Colonic mucosa (tissue), 4 donors: ENCODE measurements at places on chromosomes 3 and 15. TPM values are rescaled to one million over a fixed set of nuclear protein-coding genes. Genes with fewer than 3 reads are reported as not detected.
A peak's percentile ranks its signal among the peaks of the same experiment; 100 is the strongest.

The RYR3 gene
- 0.17 TPM for total RNA-seq

The GNAT1 gene
- not detected for total RNA-seq

The SST gene
- 31.6 TPM for total RNA-seq

The ADAMTSL3 gene
- total RNA-seq: 4.8 TPM

The LINGO1 gene
- 1.1 TPM for total RNA-seq

The SERINC4 gene
- total RNA-seq: 0.21 TPM

The ATRIP gene
- 3.2 TPM for total RNA-seq

The CPN2 gene
- total RNA-seq: not detected

GRCh38 chr3:195188426-195188927 lies 82.5 kb downstream of the XXYLT1 start:
- no peak for DNase-seq

DNA sequence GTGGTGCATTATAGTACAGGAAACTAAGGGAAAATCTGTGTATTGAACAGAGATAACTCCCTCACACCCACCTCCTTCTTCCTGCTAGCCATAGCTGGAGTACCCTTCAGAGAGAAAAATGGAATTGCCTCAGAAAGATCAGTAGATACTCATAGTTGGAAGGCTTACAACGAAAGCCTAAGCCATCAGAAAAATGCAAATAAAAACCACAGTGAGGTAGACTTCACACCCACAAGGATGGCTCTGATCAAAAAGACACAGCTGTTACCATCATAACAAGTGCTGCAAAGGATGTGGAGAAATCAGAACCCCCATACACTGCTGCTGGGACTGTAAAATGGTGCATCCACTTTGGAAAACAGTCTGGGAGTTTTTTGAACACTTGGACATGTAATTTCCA lies 7.4 kb upstream of the DLG1 start:
- no peak for DNase-seq

GRCh38 chr15:66698318-66698961 lies 3.6 kb upstream of the SMAD6 start:
- peak; percentile 75 for DNase-seq

DNA sequence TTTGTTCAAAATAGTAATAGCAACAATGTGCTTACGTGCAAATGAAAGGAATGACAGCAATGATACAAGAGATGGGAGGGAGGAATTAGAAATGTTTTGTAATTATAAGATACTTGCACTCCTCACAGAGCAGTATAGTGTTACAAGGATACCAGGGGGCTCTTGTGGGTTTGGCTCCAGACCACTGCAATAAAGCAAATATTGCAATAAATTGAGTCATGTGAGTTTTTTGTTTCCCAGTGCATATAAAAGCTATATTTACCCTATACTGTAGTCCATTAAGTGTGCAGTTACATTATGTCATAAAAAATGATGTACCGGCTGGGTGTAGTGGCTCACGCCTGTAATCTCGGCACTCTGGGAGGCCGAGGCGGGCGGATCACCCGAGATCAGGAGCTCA lies 864.3 kb downstream of the NSUN3 start:
- no peak for DNase-seq

DNA sequence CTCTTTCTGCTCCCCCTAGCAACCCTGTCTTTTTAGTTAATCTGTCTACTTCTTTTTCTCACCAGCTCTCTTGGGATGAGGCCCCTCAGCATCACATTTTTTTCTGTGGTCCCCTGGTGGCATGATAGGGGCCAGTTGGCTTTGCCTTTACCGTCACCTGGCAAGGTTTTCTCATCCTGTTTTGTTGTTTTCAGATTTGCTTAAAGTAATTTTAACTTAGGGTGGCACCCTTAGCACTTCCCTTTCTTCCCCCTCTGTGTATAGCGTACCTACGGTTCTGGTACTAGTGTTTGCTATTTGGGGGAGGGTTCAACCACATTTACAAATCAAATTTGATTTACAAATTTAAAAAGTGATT lies 35.6 kb downstream of the PDCD6IP start:
- DNase-seq: no peak

GRCh38 chr15:42707068-42707467 lies 29.9 kb downstream of the CDAN1 start:
- no peak for DNase-seq

DNA sequence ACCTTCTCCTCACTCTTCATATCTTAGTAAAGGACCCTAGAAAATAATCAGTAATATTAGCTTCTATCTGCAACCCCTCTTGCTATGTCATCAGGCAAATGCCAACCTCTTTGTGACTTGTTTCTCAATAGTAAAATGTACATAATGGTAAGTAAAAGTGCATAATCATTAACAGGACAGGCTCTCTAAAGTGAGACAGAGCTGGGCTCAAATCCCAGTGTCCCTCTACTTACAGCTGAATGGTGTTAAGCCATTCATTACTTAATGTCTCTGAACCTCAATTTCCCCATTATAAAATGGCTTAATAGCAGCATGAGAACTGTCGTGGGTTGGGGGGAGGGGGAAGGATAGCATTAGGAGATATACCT lies 62.6 kb upstream of the ATP11B start:
- DNase-seq: no peak

- DNase-seq: no peak
Measured at GRCh38 chr15:87755226-87755625, 501.3 kb downstream of the NTRK3 start.
